ENCODE measurements at places on chromosomes 5 and 9. TPM values are rescaled to one million over a fixed set of nuclear protein-coding genes. Genes with fewer than 3 reads are reported as not detected.
A peak's percentile ranks its signal among the peaks of the same experiment; 100 is the strongest.

DNA sequence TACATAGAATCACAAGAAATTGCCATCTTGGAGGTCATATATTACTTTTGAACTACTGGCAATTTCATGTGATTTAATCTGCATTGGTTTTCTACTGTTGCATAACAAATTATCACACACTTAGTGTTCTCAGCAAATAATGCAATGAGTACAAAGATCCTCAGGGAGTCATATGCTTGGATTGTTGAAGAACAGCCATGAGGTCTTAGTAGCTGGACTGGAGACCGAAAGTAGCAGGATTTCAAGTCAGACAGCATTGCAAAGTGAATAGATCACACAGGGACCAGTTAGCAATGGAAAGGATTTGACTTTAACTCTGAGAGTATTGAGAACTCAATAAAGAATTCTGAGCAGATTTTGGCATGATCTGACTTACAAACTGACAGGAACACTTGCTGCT lies 32.2 kb upstream of the FRMD3 start:
- DNase-seq, result no peak
- H3K27ac ChIP-seq, result no peak overlapping the region
- no peaks in the 10 kb centered on the region for H3K27me3 ChIP-seq
- no peaks in the 10 kb centered on the region for H3K4me1 ChIP-seq
- peaks cover 6% of the 10 kb centered on the region for H3K36me3 ChIP-seq
- no peak overlapping the region for H3K4me3 ChIP-seq

- H3K4me3 ChIP-seq, result no peak overlapping the region
- no peak for DNase-seq
- H3K36me3 ChIP-seq, result no peaks in the 10 kb centered on the region
- no peaks in the 10 kb centered on the region for H3K4me1 ChIP-seq
- no peak overlapping the region for H3K27ac ChIP-seq
- peaks cover 18% of the 10 kb centered on the region for H3K27me3 ChIP-seq
These were observed 27.6 kb downstream of the UBE2QL1 start for GRCh38 chr5:6476313-6476661.

- peaks cover 28% of the 10 kb centered on the region for H3K4me1 ChIP-seq
- no peak overlapping the region for H3K4me3 ChIP-seq
- H3K27me3 ChIP-seq, result no peaks in the 10 kb centered on the region
- H3K27ac ChIP-seq, result peak overlapping the region; percentile 18
These were observed 24.0 kb upstream of the LTC4S start for GRCh38 chr5:179769796-179770195.

DNA sequence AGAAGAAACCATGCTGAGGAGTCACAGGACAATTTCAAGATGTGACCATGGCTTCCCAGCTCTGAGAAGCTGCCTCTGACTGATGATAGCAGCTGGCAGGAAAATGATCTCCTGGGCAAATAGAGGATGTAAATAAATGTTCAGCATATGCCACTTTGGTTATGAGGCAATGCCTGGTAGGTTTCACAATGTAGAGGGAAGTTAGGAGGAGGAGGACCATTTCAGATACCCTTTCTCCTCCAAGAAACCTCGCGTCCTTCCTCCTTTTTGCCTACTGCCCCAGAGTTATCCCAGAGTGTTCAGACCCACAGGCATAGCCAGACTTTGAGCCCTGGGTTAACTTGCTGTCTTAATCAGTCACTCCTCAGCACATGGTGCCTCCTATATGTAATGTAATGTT lies 541.6 kb upstream of the DAP start:
- H3K4me1 ChIP-seq, result no peaks in the 10 kb centered on the region
- no peak for DNase-seq
- no peaks in the 10 kb centered on the region for H3K27me3 ChIP-seq
- no peak overlapping the region for H3K27ac ChIP-seq
- H3K36me3 ChIP-seq, result no peaks in the 10 kb centered on the region

DNA sequence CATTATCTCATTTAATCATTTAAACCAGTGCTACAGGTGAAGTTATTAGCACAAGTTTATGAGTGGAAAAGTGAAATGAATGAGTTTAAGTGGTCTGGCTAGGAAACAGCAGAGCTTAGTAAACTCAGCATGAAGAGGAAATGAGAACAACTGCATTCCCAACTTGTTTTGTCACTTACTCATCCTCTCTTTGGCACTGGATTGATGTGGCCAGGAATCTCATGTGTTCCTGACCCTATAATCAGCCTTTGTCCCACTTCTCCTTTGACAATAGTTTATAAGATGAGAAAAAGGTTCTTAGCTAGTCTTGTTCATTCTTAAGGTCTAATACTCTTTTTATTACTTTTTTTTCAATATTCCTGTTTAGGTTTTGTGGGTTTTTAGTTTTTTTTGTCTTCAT lies 559.2 kb upstream of the TLE4 start:
- H3K27ac ChIP-seq, result no peak overlapping the region
- no peak overlapping the region for H3K4me3 ChIP-seq
- no peak for DNase-seq
- H3K4me1 ChIP-seq, result no peaks in the 10 kb centered on the region
- no peaks in the 10 kb centered on the region for H3K27me3 ChIP-seq

- H3K27ac ChIP-seq, result no peak overlapping the region
- H3K27me3 ChIP-seq, result peaks cover 29% of the 10 kb centered on the region
- H3K36me3 ChIP-seq, result peaks cover 1% of the 10 kb centered on the region
- peak; percentile 54 for DNase-seq
These were observed 4.7 kb upstream of the PPP1R26 start for GRCh38 chr9:135474915-135475314.

GRCh38 chr5:15902066-15902465 lies 277.5 kb downstream of the MARCHF11 start:
- DNase-seq, result no peak
- H3K4me3 ChIP-seq, result no peak overlapping the region

The MZB1 gene
- 24.0 TPM for total RNA-seq

The SPATA31D4 gene
- not detected for total RNA-seq

The ANKRD33B gene
- total RNA-seq, result 9.9 TPM

The LIX1 gene
- total RNA-seq, result not detected

The PRRX2 gene
- total RNA-seq, result 0.58 TPM

The CCDC192 gene
- not detected for total RNA-seq
